Stimulated activated CD8-positive, alpha-beta memory T cell treated with anti-CD3 and anti-CD28 coated beads, Interleukin-15, amount 100 ng/mL, for 4 hours (primary cell): ENCODE measurements at places on chromosomes 6 and 20.

- DNase-seq = no peak
Measured at GRCh38 chr6:2793534-2794151, 28.4 kb downstream of the WRNIP1 start.

DNA sequence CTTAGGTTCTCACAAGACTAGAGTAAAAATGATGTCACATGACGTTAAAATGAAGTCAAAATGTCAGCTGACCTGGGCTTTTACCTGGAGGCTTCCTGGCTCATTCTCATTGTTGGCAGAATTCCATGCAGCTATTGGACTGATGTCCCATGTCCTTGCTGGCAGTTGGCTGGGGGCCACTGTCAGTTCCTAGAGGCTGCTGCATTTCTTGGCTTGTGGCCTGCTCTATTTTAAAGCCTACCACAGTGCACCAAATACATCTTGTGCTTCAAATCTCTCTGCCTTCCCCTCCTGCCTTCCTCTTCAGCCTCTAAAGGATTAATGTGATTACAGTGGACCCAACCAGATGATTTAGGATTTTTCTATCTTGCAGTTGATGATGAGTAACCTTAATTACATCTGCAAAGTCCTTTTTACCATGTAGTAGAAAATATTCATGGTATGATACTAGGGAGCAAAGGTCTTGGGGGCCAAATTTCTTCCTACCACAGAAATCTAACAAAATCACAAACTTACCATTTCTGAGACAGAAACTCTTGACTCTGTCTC lies 81.9 kb downstream of the FIG4 start:
- no peak for DNase-seq

DNA sequence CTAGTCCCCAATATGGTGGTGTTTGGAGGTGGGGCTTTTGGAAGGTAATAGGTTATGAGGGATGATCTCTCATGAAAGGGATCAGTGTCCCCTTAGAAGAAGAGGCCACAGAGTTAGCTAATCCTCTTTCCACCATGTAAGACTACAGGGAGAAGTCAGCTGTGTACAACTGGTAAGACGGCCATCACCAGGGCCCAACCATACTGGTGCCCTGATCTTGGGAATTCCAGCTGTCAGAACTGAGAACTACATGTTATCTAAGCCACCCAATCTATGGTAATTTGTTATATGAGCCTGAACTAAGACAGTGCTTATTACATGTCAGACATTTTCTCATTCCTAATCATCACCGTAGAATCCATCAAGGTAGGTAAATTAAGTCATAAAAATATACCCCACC lies 77.7 kb upstream of the ZNF217 start:
- DNase-seq = no peak

DNA sequence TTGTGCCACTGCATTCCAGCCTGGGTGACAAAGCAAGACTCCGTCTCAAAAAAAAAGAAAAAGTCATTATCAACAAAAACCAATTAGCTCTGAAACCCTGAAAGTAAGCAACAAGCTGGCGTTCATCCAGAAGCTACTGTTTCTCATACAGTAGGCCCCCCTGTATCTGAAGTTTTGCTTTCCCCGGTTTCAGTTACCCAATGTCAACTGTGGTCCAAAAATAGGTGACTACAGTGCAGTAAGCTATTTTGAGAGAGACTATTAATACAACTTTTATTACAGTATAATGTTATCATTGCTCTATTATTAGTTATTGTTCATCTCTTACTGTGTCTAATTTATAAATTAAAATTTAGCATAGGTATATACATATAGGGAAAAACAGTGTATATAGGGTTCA lies 135.1 kb downstream of the KIF16B start:
- no peak for DNase-seq

DNA sequence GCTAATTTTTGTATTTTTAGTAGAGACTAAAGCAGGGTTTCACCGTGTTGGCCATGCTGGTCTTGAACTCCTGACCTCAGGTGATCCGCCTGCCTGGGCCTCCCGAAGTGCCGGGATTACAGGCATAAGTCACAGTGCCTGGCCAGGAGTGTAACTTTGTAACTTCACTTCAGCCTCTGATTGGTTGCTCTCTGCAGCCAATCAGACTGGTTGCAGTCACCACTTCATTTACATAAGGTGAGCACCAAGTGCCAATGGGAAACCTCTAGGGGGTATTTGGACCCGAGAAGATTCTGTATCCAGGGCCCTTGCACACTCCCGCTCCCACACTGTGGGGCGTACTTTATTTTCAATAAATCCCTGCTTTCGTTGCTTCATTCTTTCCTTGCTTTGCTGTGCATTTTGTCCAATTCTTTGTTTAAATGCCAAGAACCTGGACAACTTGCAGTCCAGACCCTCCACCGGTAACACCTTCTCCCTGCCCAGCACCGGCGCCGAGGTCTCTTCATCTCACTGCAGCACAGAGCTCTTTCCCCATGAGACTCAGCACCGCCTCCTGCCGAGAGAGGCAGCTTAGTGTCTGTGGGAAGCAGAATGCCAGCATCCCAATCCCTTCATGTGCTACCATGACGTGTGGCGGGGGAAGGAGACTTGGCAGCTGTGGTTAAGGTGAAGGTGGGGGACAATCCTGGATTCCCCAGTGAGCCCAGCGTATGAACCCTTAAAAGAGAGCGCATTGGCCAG lies 14.0 kb upstream of the MRGBP start:
- DNase-seq = no peak

GRCh38 chr6:81289229-81289628 lies 463.3 kb downstream of the TENT5A start:
- no peak for DNase-seq
